ENCODE measurements at places on chromosomes 3 and 15.

GRCh38 chr3:72604328-72604727, 243.9 kb downstream of the SHQ1 start:
- peak; percentile 13 for DNase-seq

- no peak for DNase-seq
These were observed 127.3 kb upstream of the THBS1 start for GRCh38 chr15:39453620-39454019.

DNA sequence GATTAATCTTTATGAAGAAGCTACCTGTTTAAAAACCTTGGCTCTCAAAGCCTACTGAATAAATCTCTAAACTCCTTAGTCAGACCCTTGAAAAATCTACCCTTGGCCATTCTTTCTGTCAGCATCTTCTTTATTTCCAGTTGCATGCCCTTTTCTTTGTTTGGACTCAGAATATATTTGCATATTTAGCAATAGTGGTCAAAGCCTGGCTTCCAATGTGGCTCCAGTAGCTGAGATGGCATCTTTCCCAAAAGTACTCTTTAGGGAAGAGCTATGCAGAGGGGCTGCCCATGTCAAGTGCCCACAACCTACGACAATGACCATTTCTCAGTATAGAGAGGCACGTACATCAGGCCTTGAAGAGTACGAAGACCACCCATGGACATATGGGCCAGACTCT, 47.2 kb downstream of the TLNRD1 start:
- DNase-seq, result no peak

DNA sequence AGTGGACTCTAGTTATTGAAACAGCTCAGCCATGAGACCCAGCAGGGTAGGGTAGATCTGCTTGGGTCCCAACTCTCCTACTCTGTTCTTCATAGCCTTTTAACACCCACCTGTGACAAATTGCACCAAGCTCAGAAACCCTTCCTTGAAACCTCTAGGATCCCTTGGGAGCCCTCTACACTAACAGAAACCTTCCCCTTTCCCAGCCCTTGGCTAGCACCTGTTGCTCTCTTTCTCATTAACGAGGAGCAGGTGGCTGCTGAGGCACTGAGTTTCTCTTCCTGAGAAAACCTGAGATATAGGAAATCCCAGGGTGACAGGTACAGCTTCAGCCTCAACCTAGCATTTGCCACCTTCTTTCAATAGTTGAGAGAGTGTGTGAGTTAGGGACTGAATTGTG, 88.3 kb upstream of the CLSTN2 start:
- no peak for DNase-seq

DNA sequence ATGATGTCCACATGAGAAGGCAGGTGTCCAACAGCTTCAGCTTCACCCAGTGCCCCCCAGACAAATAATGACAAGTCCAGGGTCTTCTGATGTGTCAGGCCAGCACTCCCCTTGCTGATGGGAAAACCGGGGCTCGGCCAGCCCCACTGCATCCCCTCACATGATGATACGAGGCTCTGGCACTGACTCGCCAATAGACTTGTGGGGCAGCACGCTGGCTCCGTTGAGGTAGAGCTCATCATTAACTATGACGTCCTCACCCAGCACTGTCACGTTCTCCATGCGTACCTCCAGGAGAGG, 2.1 kb upstream of the AMIGO3 start:
- DNase-seq, result no peak

DNA sequence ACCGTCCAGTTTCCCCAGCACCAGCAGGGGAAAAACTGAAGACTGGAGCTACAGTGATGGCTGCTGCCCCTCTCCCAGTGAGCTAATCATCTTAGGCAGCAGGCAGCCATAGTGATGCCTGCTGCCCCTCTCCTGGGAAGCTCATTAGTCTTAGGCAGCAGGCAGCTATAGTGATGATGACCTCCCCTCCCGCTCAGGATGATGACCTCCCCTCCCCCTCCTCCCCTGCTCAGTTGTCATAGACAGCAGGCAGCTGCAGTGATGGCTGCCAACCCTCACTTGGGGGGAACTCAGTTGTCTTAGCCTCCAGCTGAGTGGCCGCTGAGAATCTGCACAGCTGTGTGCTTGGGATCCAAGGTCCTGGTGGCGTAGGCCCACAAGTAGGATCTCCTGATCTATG, 80.9 kb upstream of the MANF start:
- no peak for DNase-seq

DNA sequence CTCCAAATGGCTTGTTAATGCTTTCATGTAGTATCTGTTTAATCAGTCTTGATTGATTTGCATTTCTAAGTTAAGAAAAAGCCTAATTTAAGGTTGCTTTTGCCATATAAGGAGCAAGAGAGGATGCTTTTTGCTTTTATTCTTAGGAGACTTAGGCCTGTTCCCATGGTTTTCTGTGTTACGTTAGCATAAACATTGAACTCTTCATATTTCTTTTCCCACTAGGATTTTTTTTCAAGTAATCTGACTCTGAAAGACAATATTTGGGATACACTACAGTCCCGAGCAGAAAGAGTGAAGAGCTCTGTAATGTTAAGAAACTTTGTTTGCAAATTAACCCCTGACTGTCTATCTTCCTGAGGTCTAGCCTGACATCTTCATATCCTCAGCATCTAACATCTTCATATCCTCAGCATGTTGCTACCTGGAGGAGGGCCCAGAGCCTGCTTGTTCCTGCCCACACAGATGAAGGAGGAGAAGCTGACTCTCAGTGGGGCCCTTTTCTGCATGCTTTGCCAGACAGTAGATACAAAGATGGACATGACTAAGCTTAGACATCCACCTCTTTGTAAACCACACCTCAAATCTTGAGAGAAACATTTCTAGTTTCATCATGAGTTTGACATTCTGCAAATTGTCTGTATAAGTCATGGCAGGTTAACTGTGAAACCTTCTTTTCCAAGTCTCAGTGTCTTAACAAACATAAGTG, 86.2 kb upstream of the COL6A5 start:
- peak; percentile 6 for DNase-seq

DNA sequence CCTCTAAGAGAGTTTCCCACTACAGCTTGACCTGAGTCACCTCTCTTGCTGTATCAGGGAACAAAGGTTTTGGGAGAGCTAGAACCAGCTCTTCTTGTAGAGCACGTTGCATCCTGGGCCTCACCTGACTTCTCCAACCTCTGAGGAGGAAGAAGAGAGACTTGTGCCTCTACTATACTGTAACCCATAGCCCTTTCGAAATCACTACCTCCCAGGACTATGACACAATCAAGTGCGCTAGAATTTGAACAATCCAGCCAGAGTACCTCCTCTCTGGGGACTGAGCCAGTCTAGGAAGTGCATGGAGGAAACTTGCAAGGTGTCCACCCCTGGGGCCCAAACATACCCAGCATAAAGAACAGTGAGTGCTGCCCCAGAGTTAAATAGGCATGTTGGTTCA, 192.8 kb upstream of the BHLHE40 start:
- DNase-seq, result no peak

DNA sequence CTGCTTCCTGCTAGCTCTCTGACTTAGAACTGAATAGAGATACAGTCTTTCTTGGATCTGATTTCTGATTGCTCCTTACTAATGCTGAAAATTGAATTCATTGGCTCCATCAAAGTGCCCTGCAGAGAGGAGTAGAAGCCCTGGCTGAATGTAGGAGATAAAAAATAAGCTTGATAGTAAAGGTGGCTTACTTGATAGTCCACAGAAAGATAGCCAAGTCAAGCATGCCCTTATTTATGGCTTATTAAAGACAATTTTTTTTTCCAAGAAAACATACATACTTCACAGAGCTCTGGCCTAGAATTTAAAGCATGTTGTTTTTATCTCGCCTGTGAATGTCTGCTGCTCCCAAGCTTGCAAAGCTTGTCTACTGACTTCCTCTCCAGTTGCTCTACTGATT, 124.6 kb upstream of the CADPS start:
- DNase-seq, result no peak

All from GM23248 (cell line).